Stimulated activated CD8-positive, alpha-beta memory T cell treated with anti-CD3 and anti-CD28 coated beads, Interleukin-2, amount 100 ng/mL, for 48 hours (primary cell): ENCODE measurements at places on chromosomes 6 and 20.

- DNase-seq: no peak
Observed at GRCh38 chr6:159844737-159845645, 44.9 kb downstream of the PNLDC1 start.

DNA sequence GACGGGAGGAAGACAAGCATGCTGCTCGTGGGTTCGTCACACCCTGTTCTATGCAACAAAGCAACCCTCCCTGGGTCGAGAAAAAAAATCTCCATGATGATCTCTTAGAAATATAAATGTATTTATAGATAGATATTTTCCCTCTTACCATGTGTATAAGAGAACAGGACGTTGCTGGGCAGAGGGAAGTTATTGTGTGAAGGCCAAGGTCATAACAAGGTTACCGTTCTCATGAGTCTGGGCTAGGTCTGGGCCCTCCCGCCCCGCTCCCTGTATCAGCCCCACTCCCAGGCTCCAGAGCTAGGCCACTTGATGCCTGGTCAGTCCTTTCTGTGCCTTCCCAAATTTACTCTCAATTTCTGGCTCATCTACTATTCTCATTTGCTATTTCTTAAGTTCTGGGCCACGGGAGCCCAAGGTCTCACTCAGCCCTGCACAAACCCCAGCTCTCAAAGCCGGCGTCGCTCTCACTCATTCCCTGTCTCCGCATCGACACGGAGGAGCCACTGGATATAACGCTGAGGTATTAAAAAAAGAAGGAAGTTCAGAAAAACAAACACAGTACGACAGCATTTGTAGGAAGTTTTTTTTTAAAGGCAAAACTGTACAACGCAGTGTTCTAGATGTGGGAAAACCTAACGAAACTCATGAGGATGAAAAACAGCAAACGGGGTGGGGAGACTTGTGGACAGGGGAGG is 96.8 kb downstream of the PSMG4 start:
- no peak for DNase-seq

- no peak for DNase-seq
Observed at GRCh38 chr6:154430481-154430919, 73.9 kb upstream of the IPCEF1 start.

- no peak for DNase-seq
Observed at GRCh38 chr6:137832110-137832509, 34.9 kb upstream of the TNFAIP3 start.

DNA sequence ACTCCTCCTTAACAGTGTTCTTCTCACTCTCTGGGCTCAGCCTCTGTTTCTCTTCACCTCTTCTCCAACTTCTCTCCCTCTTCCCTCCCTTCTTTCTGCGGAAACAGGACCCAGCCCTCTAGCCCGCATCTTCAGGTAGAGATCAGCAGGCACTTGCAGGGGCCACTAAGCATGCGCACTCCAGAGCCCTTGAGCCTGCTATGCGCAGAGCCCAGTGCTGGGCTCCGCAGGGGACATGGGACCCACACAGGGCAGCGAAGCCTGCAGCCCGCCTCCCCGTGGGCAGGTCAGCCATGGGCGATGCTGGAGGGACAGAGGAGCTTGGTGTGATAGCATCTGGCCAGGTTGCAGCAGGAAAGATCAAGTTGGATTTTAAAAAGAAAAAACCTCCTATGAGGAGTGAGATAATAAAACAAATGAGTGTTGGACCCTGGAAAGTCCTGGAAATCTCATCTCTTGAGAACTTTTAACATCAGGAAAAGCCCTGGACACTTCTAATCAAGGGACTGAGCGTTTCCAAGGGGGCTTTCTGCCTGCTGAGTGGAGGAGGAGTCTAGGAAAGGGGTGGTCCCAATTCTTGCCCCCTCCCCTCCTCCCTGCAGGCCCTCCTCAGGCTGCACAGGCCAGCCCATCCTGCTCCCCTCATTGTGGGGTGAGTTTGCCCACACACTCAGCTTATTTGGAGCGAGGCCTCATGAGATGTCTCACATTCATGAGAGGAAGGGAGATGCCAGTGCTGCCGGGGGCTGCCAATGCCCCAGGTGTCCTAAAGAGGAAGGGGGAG is 71.9 kb downstream of the MDGA1 start:
- DNase-seq: no peak

- DNase-seq: no peak
Observed at GRCh38 chr6:80519811-80520594, 413.5 kb downstream of the BCKDHB start.

- DNase-seq: no peak
Observed at GRCh38 chr6:33985947-33986346, 159.9 kb downstream of the GRM4 start.

- no peak for DNase-seq
Observed at GRCh38 chr6:5082487-5083306, 2.4 kb upstream of the PPP1R3G start.

DNA sequence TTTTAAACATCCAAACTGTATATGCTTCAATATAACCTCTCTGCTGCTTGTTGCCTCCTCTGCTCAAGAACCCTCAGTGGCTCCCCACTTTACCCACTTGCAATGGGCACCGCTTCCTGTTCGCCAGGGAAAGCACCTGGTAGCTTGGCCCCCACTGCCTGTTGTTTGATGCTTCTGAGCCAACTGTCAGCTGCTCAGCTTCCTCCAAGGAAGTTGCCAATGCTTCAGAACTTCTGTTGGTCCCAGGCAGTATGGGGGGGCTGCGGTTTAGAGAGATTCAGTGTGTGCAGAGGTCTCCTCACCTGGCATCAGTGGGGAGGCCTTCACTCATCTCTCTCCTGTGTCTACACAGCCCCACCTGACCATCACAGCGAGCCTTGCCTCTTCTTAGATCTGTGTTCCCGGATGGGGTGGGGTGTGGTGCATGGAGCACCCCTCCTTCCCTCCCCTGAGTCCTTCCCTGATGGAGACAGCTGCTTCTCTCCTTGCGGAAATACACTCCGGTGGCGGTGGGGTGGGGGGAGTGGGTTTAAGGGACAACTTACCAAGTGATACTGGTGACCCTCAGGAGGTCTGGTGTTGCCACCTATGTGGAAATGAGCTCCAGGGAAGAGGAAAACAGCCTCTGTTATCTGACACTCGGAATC is 308.1 kb downstream of the CDH26 start:
- DNase-seq: no peak

DNA sequence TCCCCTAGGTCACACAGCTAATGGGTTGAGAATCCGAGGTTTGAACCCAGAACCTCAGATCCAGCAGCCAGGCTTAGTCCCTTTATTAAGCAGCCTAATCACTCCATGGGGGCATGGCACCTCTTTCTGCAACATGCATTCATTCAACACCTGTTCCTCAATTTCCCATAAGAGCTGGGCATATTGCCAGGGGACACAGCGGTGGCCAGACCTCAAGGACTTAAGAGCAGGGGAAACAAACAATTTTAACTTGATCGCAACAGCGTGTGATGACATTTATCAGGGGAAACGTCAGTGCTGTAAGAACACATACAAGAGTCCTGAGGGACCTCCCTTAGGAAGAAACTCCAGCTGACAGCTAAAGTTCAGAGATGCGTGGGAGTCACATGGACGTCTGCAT is 267.4 kb upstream of the CDH4 start:
- no peak for DNase-seq

- no peak for DNase-seq
Observed at GRCh38 chr6:166955865-166956443, 396 bp downstream of the RNASET2 start.

DNA sequence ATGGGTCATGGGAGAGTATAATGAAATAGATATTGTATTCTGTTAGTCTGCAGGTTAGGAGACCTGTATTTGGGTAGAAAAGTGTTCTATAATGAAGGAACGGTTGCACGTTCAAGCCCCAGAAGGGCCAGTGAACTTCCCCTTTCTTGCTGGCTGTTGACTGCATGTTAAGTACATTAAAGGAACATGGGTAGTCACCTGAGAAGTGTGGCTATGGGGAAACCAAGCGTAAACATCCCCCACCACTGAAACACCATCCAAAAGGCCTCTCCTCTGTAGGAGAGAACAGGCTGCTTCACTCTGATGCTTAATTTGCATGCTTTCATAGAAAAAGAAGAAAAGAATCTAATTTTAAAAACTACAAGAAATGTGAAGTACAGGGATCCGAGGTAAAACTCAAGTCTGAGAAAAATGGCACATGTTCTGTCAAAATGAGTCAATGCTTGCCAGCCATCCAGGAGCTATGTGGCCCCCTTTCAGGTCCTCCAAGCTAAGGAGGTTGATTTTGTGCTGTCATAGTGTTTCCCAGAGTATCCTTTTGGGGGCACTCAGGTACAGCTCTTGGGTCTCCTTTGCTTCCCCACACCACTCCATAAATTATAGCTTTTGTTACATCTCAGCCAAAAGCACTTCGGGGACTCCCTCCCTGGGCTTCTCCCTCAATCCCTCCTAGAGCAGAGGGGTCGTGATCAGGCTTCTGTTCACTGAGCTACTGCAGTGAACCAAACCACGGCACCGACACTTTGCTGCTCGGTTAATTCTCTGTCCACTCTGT is 283.7 kb upstream of the AGPAT4 start:
- no peak for DNase-seq

DNA sequence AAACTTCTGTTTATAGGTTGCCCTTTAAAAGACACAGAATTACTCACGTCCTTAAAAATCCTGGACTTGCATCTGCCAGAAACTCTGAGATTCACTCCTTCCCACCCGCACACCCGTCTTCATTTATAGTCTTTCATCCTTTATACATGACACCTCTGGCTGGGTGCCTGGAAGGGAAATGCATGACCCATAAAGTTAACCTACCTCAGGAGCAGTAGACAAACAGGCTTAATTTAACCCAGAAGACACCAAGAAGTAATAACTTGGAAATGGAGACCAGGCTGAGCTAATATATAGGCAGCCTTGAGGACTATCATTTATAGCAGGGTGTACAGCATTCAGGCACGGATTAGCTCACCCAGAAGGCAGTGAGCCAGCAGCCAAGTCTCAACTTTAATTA is 429.0 kb upstream of the NRSN1 start:
- DNase-seq: no peak

DNA sequence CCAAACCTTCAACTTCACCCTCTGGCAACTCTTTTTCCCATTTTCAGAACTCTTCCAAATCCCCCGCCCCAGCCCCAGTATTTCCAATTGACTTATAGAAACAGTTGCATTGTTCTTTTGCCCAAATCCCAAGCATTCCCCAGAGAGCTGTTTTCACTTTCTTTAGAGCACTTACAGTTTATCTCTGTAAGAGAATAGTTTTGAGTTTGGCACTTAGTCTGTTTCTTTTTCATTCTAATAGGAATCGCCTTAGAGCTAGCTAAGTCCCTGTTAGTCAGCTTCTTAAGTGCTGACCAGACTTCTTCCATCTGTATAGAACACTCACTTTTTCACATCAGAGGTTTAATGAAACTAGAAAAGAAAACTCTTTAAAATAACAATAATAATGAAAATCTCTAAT is 374.2 kb upstream of the FLRT3 start:
- DNase-seq: no peak

GRCh38 chr6:170038251-170038650 is 252.6 kb downstream of the DLL1 start:
- DNase-seq: no peak

- no peak for DNase-seq
Observed at GRCh38 chr6:140208286-140208685, 833.8 kb upstream of the CITED2 start.

- DNase-seq: no peak
Observed at GRCh38 chr6:150566486-150566885, 33.2 kb upstream of the PLEKHG1 start.

- no peak for DNase-seq
Observed at GRCh38 chr6:166514196-166514595, 72.3 kb downstream of the RAMACL start.

DNA sequence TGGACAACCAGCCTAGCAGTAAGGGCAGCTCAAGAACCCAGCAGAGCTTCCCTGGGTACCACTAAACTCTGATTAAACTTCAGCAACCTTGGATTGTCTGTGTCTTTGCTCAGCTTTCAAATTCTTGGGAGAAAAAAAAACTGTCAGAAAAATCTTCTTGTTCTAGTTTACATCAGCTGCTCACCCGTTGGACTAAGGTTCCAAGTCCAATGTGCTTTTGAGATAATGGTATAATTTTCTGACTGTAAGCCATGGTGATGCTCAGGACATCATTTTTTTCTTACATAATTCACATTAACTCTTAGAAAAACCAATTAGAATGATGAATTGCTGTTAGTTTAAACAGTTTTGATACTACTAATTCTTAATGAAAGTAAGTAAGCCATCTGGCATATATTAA is 145.8 kb downstream of the COL9A1 start:
- no peak for DNase-seq

DNA sequence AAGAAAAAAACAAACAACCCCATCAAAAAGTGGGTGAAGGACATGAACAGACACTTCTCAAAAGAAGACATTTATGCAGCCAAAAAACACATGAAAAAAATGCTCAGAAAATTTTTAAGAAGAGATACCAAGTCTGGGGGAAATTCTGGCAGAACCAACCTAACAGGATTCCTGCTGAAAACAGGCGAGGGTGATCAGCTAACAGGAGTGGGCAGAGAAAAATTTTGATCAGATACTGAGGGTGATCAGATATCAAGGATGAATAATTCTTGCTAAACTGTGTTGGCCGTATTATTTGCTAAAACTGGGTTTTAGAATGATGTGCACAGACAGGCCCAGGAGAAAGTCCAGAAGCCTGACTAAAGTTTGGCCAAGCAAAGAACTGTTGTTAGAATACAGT is 557.3 kb downstream of the CD109 start:
- no peak for DNase-seq

DNA sequence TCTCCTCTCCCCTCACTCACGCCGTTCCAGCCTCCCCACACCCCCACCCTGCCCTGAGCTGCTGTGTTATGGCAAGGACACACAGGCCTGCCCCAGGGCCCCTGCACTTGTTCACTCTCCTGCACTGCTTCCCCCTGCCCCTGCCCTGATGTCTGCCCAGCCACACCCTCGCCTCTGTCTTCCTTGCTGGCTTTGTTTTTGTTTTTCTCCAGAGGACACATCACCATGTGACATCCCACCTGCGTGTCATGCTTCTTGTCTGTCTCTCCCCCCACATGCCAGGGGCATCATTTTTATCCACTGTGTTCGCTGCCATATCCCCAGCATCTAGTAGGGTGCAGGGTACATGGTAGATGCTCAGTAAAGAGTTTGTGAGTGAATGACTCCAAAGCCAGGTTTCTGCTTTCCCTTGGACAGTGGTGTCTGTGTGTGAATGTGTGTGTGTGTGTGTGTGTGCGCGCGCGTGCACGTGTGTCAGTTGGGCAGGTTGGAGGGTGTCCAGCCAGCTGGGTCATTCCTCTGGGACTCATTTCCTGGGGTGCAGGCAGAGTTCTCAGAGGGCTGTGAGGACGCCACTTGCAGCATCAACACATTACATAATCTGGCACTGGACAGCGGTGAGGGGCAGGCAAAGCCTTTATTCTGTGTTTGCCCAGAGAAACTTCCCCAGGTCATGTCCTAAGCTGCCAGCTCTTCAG is 60.6 kb downstream of the STK35 start:
- no peak for DNase-seq

DNA sequence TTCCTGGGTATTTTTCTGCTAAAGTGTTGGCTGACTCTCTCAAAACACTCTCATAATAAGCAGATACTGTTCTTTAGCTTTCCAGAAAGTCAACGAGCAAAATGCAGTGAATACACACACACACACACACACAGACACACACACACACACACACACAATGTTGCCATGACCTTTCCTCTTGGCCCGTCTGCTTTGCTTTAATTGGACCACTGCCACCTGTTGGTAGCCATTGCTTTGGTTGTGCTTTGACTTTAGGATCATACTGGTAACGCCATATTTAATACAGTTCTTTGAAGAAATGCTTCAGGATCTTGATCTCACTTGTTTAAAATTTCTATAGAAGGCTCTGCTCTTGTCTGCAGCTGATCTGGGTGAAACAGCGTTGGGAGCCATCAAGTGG is 4.4 kb downstream of the FIG4 start:
- DNase-seq: no peak
